ENCODE measurements at places on chromosomes 12 and 14.

- DNase-seq: no peak
Observed at GRCh38 chr12:42744539-42745182, 155.1 kb upstream of the PRICKLE1 start.

DNA sequence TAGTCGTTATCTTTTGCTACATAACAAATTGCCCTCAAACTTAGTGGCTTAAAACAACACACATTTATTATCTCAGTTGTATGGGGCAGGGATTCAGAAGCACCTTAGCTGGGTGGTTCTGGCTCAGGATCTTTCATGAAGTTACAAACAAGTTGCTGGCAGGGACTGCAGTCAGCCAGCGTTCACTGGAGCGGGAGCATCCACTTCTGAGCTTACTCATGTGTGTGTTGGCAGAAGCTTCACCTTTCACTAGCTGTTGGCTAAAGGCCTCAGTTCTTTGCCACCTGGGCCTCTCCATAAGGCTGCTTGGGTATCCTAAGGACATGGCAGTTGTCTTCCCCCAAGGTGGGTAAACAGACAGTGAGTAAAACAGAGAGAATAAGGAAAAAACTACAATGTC lies 365.7 kb downstream of the RPS29 start:
- no peak for DNase-seq

DNA sequence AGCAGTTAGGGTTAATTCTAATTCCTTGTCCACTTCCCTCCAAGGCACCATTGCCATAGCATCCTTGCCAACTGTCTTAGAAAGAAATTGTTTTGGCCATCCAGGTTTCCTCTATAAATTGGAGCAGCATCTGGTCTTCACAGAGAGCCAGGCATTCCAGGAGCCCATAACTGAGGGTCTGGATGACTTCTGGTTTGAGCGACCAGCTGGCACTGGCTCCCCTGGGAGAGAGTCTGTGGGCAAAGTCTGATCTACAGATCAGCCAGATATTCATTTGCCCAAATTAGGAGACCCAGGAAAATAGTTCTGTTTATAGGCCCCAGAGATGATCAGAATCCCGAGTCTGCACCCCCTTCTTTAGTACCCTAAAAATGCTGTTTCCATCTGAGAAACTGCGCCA lies 16.0 kb downstream of the VSX2 start:
- DNase-seq: no peak

- DNase-seq: no peak
Observed at GRCh38 chr14:38039496-38039895, 168.2 kb upstream of the SSTR1 start.

DNA sequence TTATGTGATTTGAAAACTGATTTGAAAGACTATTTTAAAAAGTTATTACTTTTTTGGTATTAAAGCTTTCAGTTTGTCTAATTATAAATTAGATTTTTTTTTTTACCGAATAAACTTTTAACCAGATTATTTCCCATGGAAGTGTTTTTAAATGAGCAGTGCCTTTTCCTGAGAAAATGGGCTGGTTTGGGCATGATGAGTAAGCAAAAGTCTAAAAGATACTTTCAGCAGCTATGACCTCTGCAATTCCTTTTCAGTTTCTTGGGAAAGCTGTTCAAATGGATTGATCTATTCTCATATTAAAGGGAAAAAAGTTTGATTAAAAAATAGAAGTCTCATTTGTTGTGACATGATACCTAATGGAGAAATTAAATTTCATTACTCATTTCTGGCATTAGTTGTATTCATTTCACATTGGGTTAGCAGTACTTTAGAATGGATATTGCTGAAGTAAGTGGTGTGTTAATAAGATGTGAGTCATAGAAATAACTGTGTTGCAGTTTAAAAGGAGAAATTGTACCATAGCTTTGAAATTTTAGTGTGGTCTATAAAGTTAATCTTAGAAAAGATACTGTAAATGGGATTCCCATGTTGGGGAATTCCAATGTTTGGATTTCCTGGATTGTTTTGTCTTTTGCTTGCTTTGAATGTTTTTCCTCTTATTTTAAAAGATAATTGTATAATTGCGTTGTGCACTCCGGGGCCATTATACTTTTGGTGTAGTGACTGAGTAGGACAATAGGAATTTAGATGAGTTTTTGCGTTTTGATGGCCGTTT lies 21.0 kb downstream of the KTN1 start:
- DNase-seq: no peak

Measured in stimulated activated CD8-positive, alpha-beta memory T cell treated with anti-CD3 and anti-CD28 coated beads, Interleukin-7, amount 100 ng/mL, for 1 hour (primary cell).